Hematopoietic multipotent progenitor cell treated with erythropoietin and hydrocortisone succinate and interleukin-3 and kit ligand, for 4 days (in vitro differentiated cells): ENCODE measurements at places on chromosomes 5 and 9.

- peak; percentile 80 for DNase-seq
Measured at GRCh38 chr5:119328753-119329602, 26.8 kb upstream of the TNFAIP8 start.

DNA sequence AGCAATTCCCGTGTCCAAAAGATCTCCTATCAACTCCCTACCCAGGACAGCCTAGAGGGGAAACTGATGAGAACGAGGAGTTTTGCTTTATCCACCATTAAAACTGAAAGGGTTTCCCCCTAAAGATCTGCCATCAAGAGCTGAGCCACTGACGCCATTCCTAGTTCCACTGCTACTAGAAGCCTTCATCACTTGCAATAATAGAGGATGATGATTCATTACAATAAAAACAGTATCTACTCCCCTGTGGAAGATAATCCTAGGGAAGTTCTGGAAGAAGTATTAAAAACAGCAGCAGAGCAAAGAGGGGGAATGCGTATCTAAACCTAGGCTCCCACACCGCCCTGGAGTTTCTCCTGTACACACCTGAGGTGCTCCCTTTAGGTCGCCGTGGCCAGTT lies 394.5 kb downstream of the BNC2 start:
- DNase-seq: no peak

DNA sequence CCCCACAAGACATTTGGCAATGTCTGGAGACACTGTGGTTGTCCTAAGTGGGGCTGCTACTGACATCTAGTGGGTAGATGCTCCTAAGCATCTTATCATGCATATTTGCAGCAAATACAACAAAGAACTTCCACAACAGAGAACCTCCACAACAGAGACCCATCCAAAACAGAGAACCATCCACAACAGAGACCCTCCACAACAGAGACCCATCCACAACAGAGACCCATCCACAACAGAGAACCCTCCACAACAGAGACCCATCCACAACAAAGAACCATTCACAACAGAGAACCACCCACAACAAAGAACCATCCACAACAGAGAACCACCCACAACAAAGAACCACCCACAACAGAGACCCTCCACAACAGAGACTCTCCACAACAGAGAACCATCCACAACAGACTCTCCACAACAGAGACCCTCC lies 32.8 kb downstream of the ARPC5L start:
- peak; percentile 81 for DNase-seq

- no peak for DNase-seq
Measured at GRCh38 chr5:144219869-144220268, 49.2 kb downstream of the KCTD16 start.
